ENCODE measurements at places on chromosomes 3 and 15.

GRCh38 chr3:186214670-186215069, 105.8 kb upstream of the ETV5 start:
- no peak for DNase-seq

GRCh38 chr3:14634763-14635400, 16.7 kb upstream of the CCDC174 start:
- no peak for DNase-seq

DNA sequence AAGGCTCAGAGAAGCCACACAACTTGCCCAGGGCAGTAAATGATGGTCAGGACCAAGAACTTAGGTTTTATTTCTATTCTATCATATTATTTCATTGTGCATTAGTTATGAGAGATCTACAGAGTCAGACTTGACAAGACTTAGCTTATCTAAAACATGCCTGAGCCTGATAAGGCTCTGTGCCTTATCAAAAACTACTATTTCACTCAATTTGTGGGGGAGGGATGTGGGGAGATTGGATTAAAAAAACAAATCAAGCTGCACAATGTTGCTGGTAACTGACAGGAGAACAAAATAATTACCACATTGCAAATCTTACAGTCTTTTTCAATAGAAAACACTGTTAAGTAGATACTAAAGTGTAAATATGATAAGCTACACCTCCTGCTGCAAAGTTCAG, 16.0 kb downstream of the HACD2 start:
- no peak for DNase-seq

DNA sequence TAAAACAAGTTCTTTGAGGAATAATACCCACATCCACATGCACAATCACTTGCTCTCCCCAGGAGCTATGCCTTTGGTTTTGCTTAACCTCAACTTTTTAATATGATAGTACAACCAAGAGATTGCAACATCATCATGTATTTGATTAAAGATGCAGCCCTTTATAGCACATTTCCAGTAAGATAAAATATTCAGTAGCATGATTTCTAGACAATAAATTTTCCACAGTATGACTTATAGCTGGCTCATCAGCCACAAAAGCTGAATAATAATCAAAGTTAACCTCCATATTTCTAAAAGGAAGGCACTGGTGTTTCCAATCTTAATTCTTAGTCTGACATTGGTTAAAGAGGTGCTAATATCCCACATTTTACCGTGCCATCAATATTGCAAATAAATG, 622.5 kb downstream of the TBL1XR1 start:
- no peak for DNase-seq

DNA sequence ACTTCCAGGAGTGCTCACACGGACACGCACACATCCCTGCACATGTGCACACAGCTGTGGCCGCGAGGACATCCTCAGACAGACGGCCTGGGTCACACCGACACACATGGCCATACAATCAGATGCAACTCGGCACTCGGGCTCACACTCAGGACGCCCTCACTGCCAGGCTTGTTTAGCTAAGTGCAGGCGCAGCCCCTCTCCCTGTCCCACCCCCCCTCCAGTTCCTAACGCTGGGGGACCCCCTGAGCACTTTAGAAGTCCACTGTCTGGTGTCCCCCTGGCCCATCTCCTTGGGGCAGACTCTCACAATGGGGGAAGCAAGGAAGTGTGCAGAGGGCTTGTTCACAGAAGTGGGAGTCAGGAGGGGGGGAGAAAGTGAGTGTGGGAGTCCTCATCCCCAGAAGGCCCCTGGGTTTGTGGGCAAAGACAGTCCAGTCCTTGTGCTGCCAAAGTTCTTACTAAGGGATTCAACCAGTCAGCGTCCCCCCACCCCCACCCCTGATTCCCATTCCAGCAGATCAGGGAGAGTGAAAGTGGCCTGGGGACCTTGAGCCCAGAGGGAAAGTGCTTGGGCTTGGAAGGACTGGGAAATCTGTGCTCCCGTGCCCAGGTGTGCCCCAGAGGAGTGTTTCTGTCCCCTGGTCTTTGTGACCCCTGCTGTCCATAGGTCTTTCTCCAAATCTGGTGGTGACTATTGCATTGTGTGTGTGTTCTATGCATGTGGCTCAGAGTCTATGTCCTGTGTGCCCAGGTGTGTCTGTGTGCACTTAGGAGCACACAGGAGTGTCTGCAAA, 767 bp upstream of the GATA2 start:
- no peak for DNase-seq

DNA sequence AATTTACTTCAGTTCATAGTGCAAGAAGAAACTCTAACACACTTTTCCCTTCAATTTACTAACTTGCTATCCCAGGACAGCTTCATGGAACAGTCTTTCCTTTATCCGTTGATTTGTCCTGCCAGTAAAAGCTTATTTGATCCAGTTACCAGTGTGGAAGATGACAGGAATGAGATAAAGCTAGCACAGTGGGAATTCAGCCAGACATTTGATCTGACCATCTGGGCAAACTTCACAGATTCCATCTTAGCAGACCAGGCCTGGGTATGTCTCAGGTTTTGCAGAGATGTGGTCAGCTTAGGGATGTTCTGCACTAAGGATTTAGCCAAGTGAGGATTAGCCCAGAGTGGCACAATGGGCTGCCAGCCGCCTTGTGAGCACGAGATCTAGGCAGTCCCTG, 19.7 kb downstream of the CEMIP start:
- no peak for DNase-seq

DNA sequence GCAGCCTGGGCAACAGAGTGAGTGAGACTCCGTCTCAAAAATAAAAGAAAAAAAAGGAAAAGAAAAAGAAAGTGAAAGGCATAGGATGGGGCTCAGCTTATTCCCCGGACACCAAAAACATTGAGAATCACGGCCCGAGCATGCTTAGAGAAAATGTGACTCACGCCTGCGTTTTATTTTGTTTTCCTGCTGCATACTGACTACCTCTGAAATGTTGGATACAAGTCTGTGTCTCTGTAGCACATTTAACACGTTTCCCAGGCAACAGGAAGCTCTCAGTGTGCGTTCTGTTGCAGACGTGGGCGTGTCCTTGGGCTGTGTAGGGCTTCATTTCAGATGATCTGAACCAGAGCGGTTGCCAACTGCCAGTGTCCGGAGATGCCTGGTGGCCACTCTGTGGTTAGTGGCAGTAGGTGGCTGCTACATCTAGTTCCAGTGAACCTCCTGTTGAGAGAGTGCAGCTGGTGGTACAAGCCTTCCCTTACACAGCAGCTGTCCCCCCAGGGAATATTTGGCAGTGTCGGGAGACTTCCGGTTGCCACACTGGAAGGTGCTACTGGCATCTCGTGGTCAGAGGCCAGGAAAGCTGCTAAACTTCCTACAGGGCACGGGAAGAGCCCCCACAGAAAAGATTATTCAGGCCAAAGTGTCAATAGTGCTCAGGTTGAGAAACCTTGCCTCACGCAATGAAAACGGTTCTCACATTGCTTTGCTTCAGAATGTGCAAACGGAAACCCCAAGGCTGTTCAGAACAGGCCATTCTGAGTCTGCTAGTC, 3.0 kb downstream of the SLC51A start:
- DNase-seq, result peak; percentile 67

DNA sequence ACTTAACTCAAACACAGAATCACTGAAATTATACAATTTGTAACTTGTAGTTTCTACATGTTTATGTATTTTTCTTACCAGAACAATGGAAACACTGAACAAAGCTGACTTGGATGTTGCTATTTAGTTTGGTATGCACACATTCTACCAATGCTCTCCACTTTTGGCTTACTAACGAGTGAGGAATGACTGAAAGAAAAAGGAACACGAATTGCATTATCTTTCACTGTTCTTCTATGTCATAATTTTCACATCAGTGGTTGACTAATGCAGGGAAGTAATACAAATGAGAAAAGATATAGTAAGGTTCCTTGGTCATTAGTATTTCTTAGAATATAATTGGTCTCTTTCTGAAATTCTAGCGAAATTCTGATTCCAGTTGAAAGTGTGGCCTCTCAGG, 9.8 kb upstream of the CNTN3 start:
- DNase-seq, result no peak

GRCh38 chr15:51327081-51327480, 11.3 kb downstream of the CYP19A1 start:
- no peak for DNase-seq

DNA sequence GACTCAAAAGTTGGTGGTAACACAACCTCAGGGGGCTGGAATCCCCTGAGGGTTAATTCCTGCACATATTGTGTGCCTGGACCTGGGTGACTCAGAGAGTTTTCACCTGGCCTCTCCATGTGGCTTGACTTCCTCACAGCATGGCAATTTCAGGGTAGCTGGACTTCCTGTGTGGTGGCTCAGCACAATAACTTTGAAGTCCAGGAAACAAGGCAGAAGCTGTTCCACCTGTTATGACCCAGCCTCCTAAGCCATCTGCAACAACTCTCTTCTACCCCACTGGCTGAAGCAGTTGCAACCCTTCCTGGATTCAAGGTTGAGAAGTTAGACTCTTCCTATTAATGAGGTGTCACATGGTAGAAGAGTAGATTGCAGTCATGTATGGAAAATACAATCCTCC, 58.4 kb downstream of the EDEM1 start:
- DNase-seq, result no peak

GRCh38 chr15:96345560-96346399, 15.3 kb downstream of the NR2F2 start:
- DNase-seq, result no peak

DNA sequence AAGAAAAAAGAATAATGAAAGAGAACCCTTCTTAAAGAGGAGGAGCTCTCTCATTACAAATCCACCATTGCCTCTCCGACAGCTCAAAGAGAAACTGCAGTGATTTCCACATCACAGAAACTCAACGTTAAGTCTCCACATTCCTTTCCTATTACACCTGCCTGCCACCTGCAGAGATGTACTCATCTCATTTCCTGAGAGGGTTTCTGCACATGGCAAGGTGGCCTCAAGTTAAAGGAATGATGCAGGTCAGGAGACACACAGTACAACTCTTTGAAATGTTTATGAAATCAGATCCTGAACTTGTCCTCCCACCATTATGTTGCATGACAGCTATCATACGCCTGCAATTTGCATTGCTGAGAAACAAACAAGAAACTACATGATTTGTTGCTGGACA, 458.4 kb upstream of the ADAMTS9 start:
- DNase-seq, result no peak

Data from T-cell (primary cell).